ACHN (cell line): ENCODE measurements at places on chromosomes 1 and 21.
A peak's percentile ranks its signal among the peaks of the same experiment; 100 is the strongest.

DNA sequence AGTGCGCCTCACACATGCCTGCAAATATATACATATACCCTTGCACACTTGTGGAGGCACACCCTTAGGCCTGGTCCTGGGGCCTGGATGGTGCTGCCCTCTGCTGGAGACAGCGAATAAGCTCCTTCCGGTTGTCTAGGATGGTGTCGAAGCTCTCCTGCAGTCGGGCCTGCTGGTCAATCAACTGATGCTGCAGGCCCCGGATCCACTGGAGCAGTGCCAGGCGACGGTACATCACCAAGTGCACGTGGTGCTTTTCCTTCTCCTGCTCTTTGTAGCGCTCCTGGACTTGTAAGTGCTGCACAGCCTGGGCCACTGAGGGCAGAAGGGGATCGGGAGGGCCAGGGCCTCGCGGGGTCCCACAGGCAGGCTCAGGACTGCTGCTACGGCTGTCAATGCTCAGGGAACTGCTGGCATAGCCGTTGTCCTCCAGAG lies 3.1 kb downstream of the C1orf216 start:
- DNase-seq, result peak; percentile 71

DNA sequence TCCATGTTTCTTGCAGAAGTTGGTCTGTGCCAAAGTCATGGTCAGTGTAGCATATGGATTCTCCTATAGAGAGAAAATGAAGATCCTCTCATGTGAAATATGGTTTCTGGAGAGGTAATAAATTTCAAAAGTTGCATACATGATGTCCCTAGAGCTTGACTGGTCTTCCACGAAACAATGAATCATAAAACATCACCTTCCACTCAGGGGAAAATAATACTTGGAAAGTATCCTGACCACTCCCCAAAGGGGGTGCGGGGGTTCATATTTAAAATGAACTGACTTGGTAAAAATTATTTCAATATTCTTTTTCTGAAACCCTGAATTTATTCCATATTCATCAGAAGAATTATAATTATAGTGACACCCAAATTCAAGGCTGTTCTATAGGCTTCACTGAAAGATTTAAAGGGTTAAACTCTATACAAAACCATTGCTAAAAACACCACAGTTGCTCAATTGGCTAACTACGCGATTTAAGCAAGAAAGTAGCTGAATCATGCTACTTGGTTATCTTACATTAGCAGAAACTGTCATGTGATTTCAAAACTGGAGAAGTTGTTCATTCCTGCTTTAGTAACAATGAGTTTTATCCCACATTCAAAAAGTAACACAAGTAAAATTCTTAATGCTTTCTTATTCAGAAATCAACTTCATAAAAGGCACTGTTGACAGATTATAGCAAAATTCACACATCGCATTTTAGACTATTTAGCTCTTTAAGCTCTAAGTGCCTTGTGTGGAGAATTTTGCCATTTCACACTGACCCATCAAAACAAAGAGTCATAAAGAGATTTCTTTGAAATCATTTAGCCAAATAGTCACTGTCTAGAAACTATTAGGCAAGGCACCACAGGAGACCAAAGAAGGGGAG lies 5.3 kb downstream of the CREG1 start:
- no peak for DNase-seq

- DNase-seq, result no peak
Observed at GRCh38 chr1:212186427-212187207, 98.6 kb upstream of the PPP2R5A start.

DNA sequence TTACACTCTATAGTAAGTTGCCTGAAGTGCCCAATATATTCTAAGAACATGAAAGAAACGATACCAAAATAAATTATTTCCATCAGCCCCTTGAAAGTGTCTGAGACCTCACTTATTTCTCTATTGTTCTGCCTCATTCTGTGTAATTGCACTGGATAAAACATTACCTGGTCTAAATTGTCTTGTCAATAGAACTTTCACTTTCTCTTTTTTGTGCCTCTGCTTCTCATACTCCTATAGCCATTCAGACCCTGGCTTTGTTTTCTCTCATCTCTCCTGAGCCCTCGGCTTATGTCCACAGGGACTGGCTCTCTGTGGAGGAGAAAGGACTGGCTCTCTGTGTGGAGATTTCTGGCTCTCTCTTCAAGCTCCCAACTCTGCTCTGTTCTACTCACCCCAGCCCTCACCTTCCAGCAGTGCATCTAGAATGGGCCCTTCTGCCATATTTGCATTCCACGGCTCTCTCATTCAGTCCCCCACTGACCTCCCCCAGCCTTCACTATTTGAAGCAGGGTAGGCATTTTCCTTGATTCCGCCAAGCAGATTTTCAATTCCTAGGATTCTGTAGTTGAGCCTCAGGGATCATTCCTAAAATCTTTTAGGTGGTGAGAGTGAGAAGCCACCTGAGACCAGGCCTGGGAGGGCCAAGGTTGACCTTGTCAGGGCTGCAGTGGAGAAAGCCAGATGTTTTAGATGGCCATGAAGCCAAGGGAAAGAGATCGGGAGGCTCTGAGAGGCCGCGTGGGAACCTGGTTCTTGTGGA lies 15.9 kb upstream of the GALNT2 start:
- DNase-seq, result no peak

DNA sequence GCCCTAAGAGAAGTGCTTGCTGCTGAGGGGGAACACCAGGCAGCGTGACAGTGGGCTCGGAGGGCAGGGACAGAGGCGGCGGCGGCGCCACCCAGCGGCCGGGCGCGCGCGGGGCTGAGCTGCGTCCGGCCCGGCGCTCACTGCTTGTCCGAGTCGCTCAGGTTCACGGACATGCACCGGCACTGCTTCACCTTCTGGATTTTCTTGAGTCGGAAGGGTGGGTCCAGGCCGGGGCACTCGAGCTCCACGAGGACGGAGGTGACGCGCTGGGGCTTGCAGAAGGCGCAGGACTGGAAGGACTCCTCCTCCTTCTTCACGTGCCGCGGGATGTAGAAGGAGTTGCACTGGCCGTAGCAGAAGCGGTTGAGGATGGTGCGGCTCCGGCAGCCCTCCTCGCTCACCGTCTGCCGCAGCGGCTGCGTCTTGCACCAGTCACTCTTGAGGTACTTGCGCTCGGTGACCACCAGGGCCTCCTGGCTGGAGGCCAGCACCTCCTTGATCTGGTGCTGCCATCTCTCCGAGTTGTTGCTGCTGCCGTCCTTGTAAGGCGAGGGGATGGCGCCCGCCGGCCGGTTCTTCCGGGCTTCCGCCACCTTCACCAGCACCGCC lies 119.0 kb downstream of the GREM2 start:
- peak; percentile 79 for DNase-seq

DNA sequence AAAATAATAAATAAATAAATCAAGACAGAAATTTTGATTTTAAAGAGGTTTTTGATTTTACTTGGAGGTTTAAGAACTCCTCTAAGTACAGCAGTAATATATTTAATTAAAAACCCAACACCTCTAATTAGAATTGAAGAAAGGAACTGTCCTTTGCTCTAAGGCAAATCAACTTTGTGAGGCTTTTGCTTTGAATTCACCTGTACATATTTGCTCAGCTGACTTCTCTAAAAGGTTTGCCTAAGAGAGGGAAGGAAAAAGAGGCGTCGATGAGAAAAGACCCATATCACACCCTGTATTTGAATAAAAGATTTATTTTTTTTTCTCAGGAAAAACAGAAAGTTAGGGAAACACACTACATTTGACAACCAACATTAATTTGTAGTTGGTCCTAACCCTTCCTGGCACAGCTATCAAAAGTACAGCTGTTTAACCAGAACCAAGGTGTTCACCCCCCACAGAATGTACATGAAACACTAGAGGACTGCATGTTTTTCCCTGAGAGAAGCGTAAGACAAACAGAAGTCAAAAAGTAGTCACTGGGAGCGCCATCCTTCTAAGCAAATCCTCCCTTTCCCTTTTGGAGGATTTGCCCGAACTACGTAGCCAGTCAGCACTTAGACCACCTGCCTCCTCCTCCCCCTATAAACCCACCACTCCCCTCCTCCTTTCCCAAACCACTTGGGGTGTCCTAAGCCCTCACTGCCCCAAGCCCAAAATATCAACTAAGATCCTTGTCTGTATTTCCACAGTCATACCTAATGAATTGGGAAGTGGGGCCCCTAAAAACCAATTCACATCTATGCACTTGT lies 4.9 kb downstream of the MCL1 start:
- peak; percentile 11 for DNase-seq

DNA sequence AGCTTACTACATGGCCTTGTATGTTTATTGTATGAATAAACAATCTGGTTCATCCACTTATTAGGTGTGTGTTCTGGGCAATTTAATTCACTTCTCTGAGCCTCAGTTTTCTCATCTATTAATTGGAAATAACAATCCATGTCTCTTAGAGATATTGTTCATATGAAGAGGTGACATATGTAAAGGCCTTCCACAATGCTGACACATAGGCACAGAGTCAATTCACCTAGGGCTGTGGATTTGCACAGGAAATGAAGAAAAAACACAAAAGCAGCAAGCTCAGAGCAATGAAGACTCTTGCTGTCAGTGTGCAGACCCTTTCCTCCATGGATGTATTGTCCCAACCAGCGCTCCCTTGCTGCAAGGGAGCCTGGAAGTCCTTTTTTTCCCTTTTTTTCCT lies 195.2 kb upstream of the CAMK1G start:
- no peak for DNase-seq

DNA sequence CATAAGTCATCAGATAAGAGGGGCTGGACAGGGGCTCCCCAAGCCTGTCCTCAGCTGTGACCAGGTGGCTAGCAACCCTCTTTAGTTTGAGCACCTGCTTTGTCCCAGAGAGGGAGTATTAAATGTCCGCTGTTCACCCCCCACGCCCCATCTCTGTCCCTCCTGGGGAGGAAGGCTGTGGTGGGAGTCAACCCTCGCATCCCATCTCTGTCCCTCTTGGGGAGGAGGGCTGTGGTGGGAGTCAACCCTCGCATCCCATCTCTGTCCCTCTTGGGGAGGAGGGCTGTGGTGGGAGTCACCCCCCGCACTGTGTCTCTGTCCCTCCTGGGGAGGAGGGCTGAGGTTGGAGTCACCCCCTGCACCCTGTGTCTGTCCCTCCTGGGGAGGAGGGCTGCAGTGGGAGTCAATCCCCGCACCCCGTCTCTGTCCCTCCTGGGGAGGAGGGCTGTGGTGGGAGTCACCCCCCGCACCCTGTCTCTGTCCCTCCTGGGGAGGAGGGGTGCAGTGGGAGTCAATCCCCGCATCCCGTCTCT lies 72.6 kb upstream of the ABCG1 start:
- DNase-seq, result no peak

DNA sequence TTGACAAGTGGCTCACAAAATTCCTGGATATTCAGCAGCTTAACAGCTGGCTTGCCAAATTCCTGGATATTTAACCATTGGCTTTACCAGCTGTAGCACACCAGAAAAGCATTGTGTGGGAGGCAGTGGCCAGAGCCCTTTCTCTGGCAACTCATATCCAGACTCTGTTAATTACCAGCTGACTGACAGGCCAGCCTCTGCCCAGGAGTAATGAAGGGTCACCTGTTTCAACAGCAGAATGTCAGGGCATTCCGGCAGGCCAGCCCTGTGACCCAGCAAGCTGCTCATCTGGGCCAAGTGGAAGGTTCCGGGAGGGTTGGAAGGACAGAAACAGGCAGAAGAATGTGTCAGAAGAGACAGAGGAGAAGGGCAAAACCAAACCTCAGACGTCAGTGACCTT lies 35.2 kb upstream of the KIRREL1 start:
- no peak for DNase-seq

DNA sequence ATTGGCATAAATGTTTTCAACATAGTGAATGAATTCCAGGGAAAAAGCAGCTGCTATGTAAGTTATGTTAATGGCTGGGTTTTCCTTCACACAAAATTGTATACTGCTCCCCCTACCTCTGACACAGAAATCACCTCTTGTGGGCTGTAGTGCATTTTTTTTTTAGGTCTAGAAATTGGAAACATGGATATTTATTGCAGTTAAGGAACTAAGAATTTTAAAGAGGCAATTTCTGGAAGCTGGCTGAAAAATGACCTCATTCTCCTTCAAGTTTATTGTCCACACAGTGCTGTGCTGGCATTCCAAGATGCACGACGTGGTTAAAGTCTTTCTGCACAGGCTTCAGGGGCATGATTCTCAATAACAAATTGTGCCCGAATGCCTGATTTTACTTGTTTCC lies 1424.2 kb downstream of the MRPL39 start:
- no peak for DNase-seq

DNA sequence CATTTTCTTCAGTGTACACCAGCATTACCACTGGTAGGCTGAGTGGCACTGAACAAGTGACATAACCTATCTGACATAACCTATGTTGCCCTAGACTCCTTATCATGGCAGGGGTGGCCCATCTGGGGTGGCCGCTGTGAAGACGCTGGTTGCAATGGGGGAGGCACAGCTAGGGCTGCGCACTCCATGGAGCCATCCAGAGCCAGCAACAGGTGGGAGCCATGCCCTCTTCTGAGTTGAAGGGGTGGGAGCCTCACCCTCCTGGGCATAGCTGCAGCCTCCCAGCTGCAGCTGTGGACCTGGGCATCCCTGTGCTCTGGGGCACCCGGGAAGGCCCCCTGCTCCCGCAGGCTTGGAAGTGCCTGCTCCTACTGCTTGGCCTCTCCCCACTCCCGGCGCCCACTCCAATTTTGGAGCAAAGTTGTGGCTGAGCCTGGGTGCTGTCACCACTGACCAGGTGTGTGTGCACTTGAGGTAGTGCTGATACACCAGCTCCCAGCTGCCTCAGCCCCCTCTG lies 52.4 kb upstream of the NTPCR start:
- no peak for DNase-seq

- no peak for DNase-seq
Observed at GRCh38 chr1:54342742-54343687, 63.2 kb downstream of the SSBP3 start.
